ENCODE measurements at places on chromosomes 5 and 9.

GRCh38 chr9:69546265-69546664 lies 125.9 kb downstream of the APBA1 start:
- no peak for DNase-seq

DNA sequence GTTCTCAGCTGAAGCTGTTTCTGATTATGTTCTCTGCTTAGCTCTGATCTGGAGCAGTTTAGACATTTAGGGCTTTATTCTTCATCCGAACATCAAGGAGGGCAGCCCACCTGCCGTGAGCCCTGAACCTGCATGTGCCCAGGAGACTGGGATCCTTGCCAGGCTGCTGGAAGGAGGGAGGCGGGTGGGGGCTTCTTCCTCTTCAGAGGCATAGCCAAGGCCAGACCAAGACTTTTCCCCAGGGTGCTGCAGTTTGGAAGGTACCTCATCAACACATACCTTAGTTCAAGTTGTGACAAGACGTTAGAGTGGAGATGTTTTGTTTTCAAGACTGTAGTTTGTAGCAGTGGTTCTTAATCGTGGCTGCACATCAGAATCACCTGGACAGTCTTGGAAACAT lies 64.9 kb downstream of the RALGPS1 start:
- no peak for DNase-seq

- no peak for DNase-seq
These were observed 38.4 kb downstream of the SNAPC3 start for GRCh38 chr9:15461056-15461455.

DNA sequence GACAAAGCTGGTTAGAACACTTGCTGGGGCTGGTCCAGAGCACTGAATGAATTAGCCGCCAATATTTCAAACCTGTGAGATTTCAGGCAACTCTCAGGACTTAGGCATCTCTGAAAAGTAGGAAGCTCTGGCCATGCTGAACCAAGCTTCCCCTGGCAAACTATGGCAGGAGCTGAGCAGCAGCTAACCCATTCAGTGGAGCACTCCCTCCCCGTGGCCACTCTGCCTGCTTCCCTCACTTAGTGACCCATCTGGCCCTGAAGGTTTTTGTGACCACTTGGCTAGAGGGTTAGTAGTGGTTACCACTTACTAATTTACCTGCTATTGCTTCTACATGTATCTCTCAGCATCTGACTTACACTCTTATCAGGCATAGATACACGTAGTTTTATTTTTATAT lies 25.5 kb downstream of the FOXI1 start:
- peak; percentile 14 for DNase-seq

- DNase-seq, result no peak
These were observed 292.2 kb downstream of the IRX2 start for GRCh38 chr5:2459251-2459650.

GRCh38 chr5:39202597-39203274 lies 16.6 kb downstream of the FYB1 start:
- DNase-seq, result no peak

- no peak for DNase-seq
These were observed 145.4 kb downstream of the NMUR2 start for GRCh38 chr5:152259702-152260101.

DNA sequence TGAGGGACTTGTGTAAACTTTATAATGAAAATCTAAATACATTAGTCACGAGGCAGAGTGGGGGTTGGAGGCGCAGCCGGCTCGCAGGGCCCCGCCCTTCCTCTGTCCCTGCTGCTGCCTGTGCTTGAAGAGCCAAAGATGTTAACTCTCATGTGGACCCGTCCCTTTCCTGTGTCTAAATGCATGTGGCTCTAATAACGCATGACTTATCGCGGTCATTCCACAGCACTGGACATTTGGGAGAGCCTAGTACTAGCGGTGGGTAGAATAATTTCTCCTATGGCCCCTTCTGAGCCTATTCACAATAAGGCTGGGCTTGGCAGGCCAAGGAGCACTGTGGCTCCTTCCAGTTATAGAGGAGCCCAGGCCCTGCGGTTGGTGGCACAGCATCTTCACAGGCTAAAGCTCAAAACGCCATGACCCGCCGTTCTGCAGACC lies 82.3 kb upstream of the SIMC1 start:
- DNase-seq, result no peak

DNA sequence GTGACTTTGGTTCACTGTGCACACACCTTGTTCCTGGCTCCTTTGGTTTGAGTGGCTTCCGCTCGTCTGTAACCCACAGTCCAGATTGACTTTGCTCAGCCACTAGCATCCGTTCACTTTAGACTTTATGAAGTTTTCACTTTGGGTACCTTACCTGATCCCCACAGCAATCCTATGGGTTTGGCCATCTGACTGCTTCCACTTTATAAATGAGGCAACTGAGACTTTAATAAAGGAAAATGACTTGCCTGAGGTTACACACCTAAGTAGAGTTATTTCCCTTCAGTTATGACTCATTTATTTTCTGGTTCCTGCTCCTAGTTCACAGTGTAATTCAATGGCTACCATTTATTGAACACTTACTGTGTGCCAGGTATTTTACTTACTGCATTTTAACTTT lies 94.2 kb upstream of the SAP30L start:
- no peak for DNase-seq

- no peak for DNase-seq
These were observed 266.1 kb upstream of the MAP3K1 start for GRCh38 chr5:56549096-56549886.

DNA sequence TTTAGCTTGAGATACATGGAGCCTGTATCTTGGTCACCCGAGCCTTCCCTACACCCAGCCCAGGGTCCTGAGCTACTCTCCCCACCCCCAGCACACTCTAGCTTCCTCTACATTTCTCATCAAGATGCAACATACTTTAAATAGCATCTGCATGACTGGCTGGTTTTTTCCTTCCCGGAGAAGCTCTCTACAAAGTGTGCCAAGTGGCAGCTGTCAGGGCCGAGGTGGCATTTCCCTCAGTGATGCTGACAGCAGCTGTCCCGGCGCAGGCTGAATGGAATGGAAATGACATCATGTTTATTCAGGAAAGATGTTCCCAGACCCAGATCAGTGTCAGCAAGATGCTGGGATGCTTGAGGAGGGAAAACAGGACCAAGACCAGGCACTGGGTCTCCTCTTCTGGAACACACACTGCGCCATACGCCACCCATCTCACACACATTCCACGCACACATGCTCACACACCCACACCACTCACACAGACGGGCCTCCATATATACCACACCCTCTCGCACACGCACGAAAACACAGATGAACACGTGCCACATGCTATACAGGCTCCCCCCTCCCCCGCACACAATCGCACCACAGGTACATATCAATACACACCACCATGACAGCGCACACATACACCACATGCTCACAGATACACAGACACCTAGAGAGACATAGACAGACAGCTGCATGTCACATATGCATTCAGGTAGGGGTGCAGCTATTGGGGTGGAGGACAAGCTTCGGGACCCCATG lies 67.8 kb downstream of the LHX2 start:
- no peak for DNase-seq

DNA sequence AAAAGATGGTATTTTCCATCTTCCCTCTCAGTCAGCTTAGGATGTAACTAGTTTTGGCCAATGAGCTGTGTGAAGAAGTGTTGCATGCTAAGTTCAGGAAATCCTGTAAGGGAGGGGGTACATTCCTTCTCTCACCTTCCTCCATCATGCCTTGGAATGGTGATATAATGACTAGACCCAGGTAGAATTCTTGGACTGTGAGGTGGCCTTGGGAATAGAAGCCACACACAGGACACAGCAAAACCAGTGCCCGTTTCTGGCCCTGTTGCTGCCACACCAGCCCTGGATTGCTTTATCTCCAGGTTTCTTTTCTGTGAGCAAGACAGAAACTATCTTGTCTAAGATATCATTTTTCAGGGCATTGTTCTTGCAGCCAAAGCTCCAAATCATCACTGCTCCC lies 10.5 kb upstream of the ZNF354A start:
- DNase-seq, result no peak

GRCh38 chr9:34590381-34591247 lies 1.1 kb upstream of the CNTFR start:
- DNase-seq, result no peak

GRCh38 chr9:15421532-15421931 lies 1.1 kb upstream of the SNAPC3 start:
- DNase-seq, result no peak

DNA sequence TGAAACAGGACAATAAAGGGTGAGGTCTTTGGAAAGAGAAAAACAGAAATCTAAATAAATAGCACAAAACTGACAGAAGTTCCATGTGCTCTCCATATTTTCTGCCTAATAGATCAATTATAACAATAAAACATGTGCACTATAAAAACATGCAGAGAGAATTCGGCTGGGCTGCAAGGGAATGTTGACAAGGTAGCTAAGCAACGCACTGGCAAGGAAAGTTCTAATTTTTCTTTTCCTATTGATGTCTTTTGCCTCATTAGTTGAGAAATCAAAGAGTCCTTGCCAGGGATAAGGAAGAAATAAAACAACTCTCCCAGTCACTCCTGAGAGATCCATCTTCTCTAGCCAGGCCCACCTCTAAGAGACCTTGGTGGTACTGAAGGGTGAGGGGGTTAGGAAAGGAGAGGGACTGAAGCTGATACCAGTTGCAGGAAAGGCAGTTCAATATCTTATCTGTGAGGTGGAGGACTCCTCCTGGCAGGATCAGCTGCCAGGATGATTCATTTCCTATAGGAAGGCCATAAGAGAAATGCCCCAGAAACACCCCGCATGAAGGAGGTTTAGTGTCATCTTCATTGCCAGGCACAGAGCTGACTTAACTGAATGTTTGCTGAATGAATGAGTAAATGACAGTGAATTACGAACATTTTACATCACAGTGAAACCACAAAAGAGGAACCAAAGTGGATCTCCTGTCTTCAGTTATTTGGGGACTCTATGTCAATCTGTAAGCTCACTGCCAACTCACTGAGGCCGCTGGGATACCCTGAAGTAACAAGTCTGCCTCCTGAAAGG lies 63.7 kb upstream of the IFNK start:
- DNase-seq, result no peak

- DNase-seq, result no peak
These were observed 165.0 kb downstream of the SYK start for GRCh38 chr9:90966480-90967144.

DNA sequence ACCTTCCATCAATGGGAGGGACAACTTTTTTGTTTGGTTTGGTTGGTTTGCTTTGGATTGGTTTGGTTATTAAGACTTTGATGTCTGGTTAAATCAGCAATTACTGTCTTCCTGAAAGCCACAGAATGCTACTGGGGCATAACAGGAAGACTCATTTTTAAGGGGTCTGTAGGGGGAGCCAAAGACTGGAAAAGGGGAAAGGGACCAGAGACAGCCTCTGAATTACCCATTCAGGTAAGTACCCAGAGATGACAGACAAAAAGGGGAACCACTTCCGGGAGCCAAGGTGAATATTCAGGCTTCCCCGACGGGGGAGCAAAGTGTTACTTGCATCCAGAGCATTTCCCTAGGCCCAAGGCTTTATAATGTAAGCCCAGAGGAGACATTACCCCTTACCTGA lies 4.6 kb upstream of the FEM1C start:
- DNase-seq, result peak; percentile 57

DNA sequence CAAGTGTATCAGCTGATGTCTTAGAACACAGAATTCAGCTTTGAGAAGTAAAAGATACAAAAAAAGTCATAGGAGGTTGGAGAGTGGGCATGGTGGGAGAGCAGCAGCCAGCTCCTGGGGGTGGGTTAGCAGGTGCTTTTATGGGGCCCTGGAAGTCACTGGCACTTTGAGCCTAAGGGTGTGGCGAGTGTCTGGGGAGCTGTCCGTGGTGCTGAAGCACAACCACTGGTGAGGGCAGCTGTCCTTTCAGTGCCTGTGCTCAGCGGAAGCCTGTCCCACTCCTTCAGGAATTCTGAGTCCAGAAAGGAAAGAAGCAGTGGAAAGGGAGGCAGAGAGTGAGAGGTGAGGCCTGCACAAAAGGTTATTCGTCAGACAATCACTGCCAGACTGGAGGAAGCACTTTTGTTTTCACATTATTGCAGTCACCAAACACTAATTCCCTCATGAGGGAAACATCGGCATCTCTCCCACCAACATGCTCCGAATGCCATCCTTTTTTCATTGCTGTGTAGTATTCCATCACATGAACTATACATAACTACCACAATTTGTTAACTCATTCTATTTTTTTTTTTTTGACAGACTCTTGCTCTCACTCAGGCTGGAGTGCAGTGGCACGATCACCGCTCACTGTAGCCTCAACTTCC lies 59.4 kb upstream of the RAPGEF1 start:
- peak; percentile 89 for DNase-seq

- DNase-seq, result no peak
These were observed 214.0 kb downstream of the ENC1 start for GRCh38 chr5:74426506-74426905.

- no peak for DNase-seq
These were observed 132.5 kb downstream of the PPP2R2B start for GRCh38 chr5:146745931-146746577.

DNA sequence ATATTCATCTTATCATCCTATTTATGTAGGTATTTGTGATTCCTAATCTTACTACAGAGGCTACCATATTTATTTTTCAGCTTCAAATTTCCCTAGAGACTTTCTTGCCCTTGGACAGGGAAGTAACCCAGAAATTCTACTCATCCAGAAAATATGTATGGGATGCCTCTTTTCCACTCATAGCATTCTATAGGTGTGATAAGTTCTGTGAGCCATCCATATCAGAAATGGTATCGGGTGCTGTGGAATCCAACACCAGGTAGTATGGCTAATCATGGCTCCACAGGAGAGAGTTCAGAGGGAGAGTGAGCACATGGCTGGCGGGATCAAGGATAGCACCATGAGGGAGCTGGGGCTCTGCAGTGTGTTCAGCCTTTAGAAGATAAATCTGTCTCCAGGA lies 349.3 kb upstream of the ACTBL2 start:
- no peak for DNase-seq

DNA sequence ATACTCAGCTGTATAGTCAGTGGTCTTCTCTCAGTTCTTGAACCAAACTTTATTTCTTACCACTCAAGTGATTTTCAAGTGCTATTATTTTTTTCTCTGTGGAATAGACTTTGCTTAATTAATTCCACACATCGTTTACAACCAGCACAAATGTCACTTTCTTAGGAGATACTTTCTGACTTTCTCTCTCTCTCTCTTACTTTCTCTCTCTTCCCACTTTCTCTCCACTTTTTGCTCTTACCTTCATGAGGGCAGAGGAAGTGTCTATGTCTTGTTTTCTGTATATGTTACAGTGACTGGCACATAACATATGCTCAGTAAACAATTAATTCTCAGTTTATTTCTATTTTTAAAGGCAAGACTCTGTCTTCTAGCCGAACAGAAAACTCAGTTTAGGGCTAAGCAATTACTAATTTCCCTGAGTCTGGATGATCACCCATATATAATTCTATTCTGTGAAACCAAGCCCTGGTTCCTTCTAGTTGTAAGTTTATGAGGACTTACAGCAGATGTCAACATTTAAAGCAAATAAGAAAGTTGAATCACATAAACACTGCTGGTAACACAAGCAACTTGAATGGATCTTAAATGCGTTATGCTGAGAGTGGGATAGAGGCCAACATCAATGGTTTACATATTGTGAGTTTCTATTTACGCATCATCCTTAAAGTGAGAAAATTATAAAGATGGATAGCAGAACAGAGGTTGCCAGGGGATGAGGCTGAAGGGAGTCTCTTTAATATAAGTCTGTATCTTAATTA lies 791.4 kb downstream of the MTRR start:
- DNase-seq, result no peak

- DNase-seq, result no peak
These were observed 1.6 kb downstream of the GOLGA2 start for GRCh38 chr9:128274245-128274644.
